ENCODE measurements at places on chromosomes 3 and 15.

GRCh38 chr3:44685128-44685800, 27.2 kb upstream of the ZNF502 start:
- peak; percentile 69 for DNase-seq

GRCh38 chr15:39538936-39539335, 41.9 kb upstream of the THBS1 start:
- no peak for DNase-seq

GRCh38 chr3:189188466-189188865, 16.7 kb downstream of the TPRG1 start:
- no peak for DNase-seq

DNA sequence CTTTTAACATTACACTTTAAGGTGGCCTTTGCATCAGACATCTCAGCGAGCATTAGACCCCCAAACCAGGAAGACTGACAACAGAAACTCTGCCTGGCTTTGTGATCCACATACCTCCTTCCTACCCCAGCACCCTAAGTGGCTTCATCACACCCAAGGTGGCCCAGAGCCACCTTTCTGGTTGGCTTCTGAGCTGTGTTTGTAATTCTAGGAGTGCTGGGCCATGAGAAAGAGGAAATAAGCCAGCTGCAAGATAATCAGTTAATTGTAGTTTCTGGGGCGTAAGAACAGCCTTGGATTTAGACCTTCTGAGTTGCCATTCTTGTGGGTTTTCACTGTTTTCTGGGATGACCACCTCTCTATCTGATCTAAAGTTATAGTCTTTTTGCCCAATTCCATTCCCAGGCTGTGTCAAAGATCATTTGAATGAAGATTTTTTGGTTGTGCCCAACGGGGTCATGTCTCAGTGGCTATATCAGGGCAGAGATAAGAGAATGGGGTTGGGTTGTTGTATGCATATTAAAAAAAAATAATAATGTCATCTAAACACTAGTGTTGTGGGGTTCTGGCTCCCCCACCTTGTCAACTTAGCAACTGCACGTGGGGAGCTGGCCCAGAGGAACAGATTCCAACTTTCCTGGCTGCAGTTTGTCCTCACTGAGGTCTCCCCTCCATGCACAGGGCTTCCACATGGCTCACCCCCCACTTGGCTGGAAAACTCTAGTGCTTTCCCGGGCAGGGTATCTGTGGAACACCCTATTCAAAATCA, 234.8 kb upstream of the WNT5A start:
- no peak for DNase-seq
